ENCODE measurements at places on chromosomes 2 and 18.

DNA sequence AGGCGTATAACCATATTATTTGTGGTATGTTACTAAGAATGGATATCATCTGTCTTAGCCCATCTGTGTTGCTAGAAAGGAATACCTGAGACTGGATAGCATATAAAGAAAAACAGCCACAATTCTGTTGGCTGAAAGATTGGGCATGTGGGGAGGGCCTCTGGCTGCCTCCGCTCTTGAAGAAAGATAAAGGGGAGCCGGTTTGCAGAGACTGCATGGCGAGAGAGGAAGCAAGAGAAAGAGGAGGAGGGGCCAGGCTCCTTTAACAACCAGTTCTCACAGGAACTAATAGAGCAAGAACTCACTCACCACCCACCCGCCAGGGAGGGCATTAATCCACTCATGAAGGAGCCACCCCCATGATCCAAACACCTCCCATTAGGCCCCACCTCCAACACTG is 29.2 kb upstream of the UXS1 start:
- no peak for DNase-seq

GRCh38 chr2:225893151-225893550 is 493.6 kb downstream of the NYAP2 start:
- DNase-seq = no peak

GRCh38 chr2:190765386-190766173 is 115.0 kb upstream of the GLS start:
- DNase-seq = peak; percentile 78

DNA sequence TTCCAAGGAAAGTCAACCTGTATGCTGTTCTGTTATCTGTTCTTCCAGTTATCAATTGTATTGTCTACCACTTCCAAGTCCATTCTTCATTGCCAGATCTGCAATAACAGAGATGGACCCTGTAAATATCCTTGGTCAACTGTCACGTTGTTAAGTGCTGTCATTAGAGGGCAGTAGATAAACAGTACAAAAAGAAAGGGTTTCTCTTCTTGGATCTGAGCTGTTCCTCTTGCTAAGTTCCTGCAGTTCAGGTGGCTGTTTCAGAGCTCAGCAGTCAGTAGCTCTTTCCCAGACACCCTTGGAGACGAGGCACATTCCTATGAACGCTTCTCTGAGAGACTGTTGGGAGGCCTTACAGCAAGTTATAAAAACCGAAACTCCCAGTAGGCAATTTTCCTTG is 957.1 kb upstream of the CHAC2 start:
- DNase-seq = peak; percentile 27
